ENCODE measurements at places on chromosomes 3 and 15.

DNA sequence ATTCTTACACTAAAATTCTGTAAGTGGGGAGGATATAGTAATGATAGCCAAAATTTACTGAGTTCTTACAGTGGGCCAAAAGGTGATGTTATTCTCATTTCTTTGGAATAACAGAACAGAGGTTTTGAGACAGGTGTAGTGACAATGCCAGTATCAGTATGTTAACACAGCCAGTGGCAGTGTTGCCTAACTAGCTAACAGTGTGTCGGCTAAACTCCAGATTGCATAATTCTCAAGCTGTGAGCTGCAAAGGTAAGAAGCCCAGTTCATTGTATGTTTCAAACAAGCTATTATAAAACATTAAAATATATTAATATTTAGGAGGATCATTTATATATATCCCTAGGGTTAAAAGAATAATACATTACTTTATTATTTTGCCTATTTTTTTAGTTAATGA, 920 bp downstream of the SLC15A2 start:
- H3K4me1 ChIP-seq, result no peaks in the 10 kb centered on the region
- H3K27ac ChIP-seq, result no peak overlapping the region
- H3K36me3 ChIP-seq, result no peaks in the 10 kb centered on the region

GRCh38 chr3:101375586-101375985, 55.2 kb upstream of the IMPG2 start:
- H3K27me3 ChIP-seq, result no peaks in the 10 kb centered on the region
- DNase-seq, result no peak
- H3K4me3 ChIP-seq, result no peak overlapping the region
- H3K27ac ChIP-seq, result no peak overlapping the region
- H3K4me1 ChIP-seq, result no peaks in the 10 kb centered on the region

DNA sequence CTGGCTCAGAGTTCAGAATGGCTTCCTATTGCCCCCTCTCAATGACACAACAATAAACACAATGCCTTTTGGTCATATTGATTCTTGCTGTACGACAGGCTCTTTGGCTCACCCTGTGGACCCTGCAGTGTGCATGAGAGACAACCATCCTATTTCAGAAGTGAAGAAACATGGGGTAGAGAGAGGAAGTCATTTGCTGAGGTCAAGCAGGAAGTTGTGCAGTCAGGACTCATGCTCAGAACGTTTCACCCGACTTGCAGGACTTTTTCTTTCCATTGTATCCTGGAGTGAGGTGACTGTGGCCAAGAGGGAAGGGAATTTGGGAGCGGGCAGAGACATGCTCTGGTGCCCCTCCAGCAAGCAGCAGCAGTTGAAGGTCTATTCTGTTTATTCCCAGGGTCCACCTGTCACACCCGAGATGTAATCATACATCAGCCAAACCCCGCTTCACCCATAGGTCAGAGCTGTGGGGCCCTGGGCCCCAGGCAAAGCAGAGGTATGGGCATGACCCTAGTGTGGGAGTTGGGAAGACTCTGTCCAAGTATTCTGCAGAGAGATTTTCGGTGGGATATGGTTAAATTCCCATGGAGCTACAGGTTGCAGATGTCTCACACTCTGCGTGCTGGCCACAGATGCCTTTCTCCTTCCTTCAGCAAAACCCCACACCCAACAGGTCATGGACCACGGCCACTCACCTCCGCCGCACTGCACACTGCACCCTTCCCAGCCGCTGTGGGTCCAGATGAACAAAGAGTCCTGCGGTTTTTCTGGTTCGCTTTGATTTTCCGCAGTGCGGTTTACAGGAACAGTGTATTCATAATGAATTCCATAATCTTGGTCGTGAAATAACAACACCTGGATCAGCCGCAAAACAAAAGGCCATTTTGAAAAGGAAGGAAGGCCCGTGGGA, 290.6 kb downstream of the ADAMTS17 start:
- no peaks in the 10 kb centered on the region for H3K4me1 ChIP-seq
- H3K36me3 ChIP-seq, result no peaks in the 10 kb centered on the region
- no peak overlapping the region for H3K4me3 ChIP-seq
- DNase-seq, result no peak
- no peak overlapping the region for H3K27ac ChIP-seq
- H3K27me3 ChIP-seq, result no peaks in the 10 kb centered on the region

GRCh38 chr3:89165636-89166263, 58.3 kb downstream of the EPHA3 start:
- H3K4me3 ChIP-seq, result no peak overlapping the region
- peak; percentile 48 for DNase-seq
- H3K27me3 ChIP-seq, result no peaks in the 10 kb centered on the region
- H3K27ac ChIP-seq, result no peak overlapping the region
- H3K4me1 ChIP-seq, result no peaks in the 10 kb centered on the region

GRCh38 chr3:46359733-46360493, 6.0 kb downstream of the CCR2 start:
- H3K4me1 ChIP-seq, result no peaks in the 10 kb centered on the region
- H3K36me3 ChIP-seq, result no peaks in the 10 kb centered on the region
- H3K27ac ChIP-seq, result no peak overlapping the region
- DNase-seq, result no peak

DNA sequence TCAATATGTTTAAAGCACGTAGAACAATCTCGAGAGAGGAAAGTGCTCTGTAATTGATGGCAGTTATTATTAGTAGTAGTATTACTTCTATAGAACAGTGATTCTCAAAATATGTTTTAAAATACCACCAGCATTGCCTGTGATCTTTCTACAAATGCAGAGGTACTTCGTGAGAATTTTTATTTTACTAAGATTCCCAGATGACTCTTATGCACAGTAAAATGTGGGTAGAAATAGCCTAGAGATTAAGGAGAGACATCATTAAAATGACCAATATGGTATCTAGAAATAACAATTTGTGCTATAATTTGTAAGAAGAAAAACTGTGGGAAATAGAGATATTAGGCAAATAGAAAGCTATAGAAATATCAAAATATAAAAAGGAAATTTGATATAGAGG, 157.9 kb downstream of the SUCNR1 start:
- no peaks in the 10 kb centered on the region for H3K4me1 ChIP-seq
- DNase-seq, result no peak
- H3K36me3 ChIP-seq, result no peaks in the 10 kb centered on the region
- H3K4me3 ChIP-seq, result no peak overlapping the region

GRCh38 chr3:195806211-195806915, 5.4 kb downstream of the MUC4 start:
- DNase-seq, result peak; percentile 92
- no peak overlapping the region for H3K4me3 ChIP-seq

- no peak for DNase-seq
- no peaks in the 10 kb centered on the region for H3K36me3 ChIP-seq
Observed at GRCh38 chr15:20358066-20358778, 183.4 kb downstream of the GOLGA6L6 start.

DNA sequence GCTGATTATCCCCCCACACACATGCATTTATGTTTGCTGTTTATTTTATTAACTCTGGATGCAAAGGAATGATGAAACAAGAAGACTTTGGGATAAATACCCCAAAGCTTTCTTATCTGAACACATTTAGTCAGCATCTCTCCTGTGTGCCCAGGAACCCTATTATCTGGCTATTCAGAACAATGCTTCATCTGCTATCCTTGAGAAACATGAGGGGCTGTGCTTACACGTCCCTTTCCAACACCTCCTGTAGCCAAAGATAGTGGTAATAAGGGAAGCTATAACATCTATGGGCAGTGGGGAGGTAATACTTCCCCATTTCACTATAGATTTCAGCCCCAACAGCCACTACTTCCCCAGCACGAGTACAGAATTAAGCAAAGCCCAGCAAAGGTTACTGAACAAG, 94.7 kb downstream of the SSR3 start:
- no peak overlapping the region for H3K4me3 ChIP-seq
- H3K27ac ChIP-seq, result no peak overlapping the region
- DNase-seq, result no peak
- H3K36me3 ChIP-seq, result no peaks in the 10 kb centered on the region
- peaks cover 6% of the 10 kb centered on the region for H3K4me1 ChIP-seq

GRCh38 chr3:123286308-123287023, 84.7 kb downstream of the SEC22A start:
- no peaks in the 10 kb centered on the region for H3K4me1 ChIP-seq
- peaks cover 32% of the 10 kb centered on the region for H3K36me3 ChIP-seq
- H3K27me3 ChIP-seq, result no peaks in the 10 kb centered on the region

GRCh38 chr3:111080413-111080812, 8.8 kb downstream of the NECTIN3 start:
- no peak overlapping the region for H3K27ac ChIP-seq
- no peaks in the 10 kb centered on the region for H3K27me3 ChIP-seq
- DNase-seq, result no peak
- H3K4me3 ChIP-seq, result no peak overlapping the region

- no peaks in the 10 kb centered on the region for H3K27me3 ChIP-seq
- H3K4me3 ChIP-seq, result no peak overlapping the region
- H3K36me3 ChIP-seq, result no peaks in the 10 kb centered on the region
- no peaks in the 10 kb centered on the region for H3K4me1 ChIP-seq
- no peak overlapping the region for H3K27ac ChIP-seq
Observed at GRCh38 chr3:77539014-77539413, 499.1 kb downstream of the ROBO2 start.

DNA sequence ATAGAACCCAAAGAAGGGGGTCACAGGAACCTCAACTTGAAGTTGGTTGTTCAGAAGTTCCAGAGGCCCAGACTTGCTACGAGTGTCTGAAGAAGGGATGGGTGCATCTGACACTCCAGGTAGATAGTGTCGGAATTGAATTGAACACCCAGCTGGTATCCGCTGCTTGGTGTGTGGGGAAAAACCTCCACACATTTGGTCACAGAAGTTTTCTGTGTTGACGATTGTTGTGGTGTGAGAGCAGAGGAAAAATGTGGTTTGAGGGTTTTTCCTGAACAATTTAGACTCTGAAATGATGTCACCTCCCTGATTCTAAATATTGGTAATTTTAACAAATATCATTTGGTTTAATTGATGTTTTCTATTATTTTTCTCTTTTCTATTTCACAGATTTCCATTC, 218.8 kb upstream of the CTNNB1 start:
- no peaks in the 10 kb centered on the region for H3K4me1 ChIP-seq
- H3K27ac ChIP-seq, result no peak overlapping the region
- H3K27me3 ChIP-seq, result no peaks in the 10 kb centered on the region
- H3K36me3 ChIP-seq, result no peaks in the 10 kb centered on the region

GRCh38 chr3:149373235-149374125, 4.0 kb downstream of the TM4SF1 start:
- H3K4me1 ChIP-seq, result peaks cover 3% of the 10 kb centered on the region
- no peak overlapping the region for H3K4me3 ChIP-seq
- no peak for DNase-seq
- no peaks in the 10 kb centered on the region for H3K27me3 ChIP-seq
- H3K27ac ChIP-seq, result no peak overlapping the region

DNA sequence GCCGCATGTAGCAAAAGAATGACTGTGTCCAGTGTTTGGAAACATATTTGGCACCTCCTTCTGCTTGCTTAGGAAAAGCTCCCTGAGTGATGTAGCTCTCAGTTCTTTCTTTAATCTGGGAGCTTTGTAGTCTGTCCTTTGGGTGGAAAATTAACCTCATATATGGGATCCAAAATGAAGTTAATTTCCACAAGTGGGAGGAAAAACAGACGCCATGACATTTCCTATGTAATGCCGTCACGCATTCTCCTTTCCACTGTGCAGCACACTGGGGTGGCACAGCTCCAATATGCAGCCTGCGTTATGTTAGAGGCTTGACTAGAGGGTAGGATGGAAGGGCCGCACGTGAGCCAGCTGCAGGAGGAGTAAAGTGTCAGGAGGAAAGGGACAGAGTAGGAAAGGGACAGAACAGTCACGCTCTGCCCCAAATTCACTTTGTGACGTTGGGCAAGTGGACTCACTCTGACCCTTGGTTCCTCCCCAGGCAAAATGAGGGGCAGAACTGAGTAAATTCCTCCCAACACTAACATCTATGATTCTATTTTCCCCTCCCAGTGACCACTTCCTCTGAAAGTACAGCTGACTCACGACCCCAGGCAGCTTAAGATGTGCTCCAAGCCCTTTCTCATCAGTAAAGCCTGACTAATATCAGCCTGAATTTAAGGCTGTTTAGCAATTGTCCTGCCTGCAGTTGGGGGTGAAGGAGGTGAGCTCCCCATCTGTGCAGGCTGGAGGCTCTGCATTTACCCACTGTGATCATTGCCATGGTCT, 176.5 kb upstream of the PFN2 start:
- H3K4me3 ChIP-seq, result no peak overlapping the region
- no peaks in the 10 kb centered on the region for H3K36me3 ChIP-seq
- H3K4me1 ChIP-seq, result 0 out of 2 replicates have a peak, but pooled peaks cover 1% of the 10 kb centered on the region
- H3K27ac ChIP-seq, result no peak overlapping the region

- no peaks in the 10 kb centered on the region for H3K4me1 ChIP-seq
- no peaks in the 10 kb centered on the region for H3K27me3 ChIP-seq
- no peak for DNase-seq
- no peak overlapping the region for H3K4me3 ChIP-seq
- H3K27ac ChIP-seq, result no peak overlapping the region
Observed at GRCh38 chr3:195873281-195873887, 35.0 kb downstream of the TNK2 start.

GRCh38 chr3:53495520-53496391, 1.3 kb downstream of the CACNA1D start:
- H3K27me3 ChIP-seq, result peaks cover 24% of the 10 kb centered on the region
- H3K27ac ChIP-seq, result no peak overlapping the region
- H3K4me1 ChIP-seq, result no peaks in the 10 kb centered on the region
- DNase-seq, result no peak

GRCh38 chr3:50637945-50638344, 21.0 kb downstream of the MAPKAPK3 start:
- H3K27me3 ChIP-seq, result no peaks in the 10 kb centered on the region
- H3K4me3 ChIP-seq, result no peak overlapping the region
- H3K27ac ChIP-seq, result no peak overlapping the region
- no peak for DNase-seq
- H3K4me1 ChIP-seq, result no peaks in the 10 kb centered on the region

DNA sequence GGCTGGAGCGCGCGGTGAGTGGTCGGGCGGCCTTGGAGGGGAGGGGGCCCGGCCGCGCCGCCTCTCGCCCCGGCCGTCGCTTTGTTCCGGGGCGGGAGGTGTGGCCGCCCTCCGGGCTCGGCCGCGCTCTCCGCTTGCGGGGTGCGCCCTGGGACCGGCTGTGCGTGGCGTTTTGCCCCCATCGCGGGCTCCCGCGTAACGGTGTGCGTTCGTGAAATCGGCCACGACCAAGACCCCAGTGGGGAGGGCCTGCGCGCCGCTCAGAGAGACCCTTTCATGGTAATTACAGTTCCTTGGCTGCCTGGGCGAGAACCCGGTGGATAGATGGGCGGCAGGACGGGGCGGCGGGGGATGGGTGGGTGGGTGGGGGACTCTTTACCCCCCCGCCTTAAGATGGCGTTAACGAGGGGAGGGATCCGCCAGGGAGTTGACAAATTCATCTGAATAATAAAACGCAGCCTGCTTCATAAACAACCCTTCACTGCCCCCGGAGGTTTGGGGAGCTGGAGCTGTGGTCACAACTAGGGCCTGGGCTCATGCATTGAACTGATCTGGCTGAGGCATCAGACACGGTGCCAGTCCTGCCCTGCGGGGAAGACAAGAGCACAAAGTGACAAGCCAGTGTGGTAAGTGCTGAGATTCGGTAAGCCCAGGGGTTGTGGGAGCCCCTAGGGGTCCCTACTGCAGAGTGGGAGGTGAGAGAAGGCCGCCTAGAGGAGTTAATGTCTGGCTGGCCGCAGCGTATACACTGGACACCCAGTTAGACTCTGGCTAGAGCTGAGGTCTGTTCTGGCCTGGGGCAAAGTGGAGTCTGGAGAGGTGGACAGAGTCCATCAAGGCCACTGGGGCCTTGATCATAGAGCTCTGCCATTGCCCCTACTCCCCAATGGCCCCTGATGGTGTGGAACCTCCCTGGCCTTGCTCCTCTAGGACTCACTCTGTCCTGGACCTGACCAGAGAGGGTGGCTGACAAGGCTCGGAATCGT, 668 bp downstream of the MRAS start:
- no peaks in the 10 kb centered on the region for H3K27me3 ChIP-seq
- no peak for DNase-seq
- H3K4me1 ChIP-seq, result peaks cover 3% of the 10 kb centered on the region
- no peaks in the 10 kb centered on the region for H3K36me3 ChIP-seq
- no peak overlapping the region for H3K27ac ChIP-seq

All from iPS DF 6.9 (cell line).